Left ventricle myocardium inferior (tissue), 1 donor: ENCODE measurements at places on chromosomes 7 and 10. TPM values are rescaled to one million over a fixed set of nuclear protein-coding genes. Genes with fewer than 3 reads are reported as not detected.

Gene TRIP6
- 11.7 TPM for total RNA-seq

Gene OGDHL
- 4.5 TPM for total RNA-seq

Gene OR2A12
- total RNA-seq: not detected

Gene CDH23
- 4.5 TPM for total RNA-seq

Gene NCF1
- 3.5 TPM for total RNA-seq

DNA sequence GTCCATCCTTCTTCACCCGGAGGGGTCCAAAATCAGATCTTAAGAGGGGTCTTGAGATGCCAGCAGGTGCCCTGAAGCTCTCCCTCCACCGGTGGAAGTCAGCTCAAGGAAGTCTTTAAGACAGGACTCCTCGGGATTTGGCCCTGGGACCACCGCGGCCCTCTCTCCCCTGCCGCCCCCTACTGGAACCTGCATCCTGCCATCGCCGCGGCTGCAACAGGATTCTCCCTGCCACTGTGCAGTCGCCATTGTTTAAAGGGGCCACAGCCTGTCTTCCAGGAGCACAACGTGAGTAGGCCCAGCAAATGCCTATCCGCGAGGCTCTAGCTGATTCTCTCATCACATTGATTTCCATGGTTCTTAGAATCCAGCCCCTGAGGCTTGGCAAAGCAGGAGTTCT, 324.3 kb downstream of the ZNF716 start:
- no peak for DNase-seq
